ENCODE measurements at places on chromosomes 6 and 20.

DNA sequence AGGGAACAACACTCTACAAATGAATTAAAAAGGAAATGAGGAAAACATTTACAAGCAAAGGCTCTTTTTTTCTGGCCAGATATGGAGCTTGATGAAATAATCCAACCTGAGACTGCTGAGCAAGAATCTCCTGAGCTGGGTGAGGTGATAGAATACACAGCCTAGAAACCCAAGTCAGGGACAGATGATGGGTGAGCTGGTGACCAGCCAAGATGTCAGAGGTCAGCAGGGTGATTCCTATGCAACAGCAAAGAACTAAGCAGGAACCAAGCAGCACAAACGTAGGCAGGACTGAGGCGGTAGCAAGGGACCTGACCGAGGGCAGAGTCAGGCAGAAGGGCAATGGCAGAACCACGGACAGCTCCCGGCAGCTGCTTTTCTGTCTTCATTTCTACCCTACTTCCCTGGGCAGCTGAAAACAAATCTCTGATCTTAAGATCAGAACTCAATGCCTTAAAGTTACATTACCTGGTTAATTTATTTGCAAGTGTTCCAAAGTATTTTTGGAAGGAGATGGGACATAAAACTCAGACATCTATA, 75.1 kb downstream of the CDC40 start:
- DNase-seq = peak; percentile 46

DNA sequence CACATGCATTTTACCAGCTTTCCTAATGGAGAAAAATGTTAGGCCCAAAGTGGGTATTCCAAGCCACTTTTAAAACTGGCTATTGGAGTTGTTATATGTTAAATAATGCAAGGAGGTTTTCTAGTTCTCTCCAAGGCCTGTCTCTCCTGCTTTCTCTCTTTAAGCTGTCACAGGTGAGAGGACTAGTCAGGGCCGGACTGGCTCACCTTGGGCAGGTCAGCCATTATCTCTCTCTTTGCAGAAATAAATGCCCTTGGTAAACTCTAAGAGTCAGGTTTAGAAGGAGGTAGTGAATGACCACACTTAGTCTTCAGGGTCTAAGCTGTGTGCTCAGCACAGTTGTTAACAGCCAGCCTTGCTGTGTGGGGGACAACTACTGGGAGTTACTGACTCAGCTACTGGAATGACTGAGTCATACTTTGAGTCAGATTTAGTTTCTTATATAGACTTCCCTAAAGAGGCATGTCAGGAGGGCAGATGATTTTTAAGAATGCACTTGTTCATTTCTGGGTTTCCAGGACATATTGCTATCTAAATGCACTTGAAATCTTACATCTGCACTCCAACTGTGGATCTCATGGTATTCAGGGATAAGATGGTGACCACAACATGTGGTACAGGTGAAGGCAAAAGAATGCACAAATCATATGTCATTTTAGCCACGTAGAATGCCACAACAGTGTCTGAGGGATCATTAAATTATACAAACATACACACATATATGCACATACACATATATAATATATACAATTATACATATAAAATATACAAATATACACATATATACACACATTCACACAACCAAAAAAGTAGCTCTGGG, 719.4 kb downstream of the EPM2A start:
- peak; percentile 86 for DNase-seq

GRCh38 chr6:155033021-155033791, 38.1 kb downstream of the TIAM2 start:
- DNase-seq = no peak

DNA sequence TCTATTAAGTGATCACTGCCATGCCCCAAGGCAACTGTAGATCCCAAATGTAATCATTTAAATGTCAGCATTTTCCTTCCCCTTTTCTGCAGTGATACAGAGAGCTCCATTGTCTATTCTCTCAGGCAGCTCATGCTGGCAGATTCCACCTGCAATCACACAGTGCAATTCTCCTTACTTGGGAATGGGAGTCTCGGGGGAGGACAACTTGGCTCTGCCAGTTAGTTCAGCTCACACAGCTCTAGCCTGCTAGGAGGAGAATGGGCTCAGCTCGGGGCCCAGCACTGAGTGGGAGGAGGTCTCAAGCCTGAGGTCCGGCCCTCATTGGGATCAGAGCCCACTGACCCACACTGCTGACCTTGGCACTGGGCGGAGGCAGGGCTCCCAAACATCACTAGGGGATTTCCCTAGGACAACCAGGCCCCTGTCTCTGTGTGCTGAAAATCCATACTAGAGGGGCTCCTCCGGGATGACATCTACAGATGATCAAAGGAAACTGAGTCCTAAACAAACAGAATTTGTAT, 109.2 kb upstream of the ASF1A start:
- no peak for DNase-seq

DNA sequence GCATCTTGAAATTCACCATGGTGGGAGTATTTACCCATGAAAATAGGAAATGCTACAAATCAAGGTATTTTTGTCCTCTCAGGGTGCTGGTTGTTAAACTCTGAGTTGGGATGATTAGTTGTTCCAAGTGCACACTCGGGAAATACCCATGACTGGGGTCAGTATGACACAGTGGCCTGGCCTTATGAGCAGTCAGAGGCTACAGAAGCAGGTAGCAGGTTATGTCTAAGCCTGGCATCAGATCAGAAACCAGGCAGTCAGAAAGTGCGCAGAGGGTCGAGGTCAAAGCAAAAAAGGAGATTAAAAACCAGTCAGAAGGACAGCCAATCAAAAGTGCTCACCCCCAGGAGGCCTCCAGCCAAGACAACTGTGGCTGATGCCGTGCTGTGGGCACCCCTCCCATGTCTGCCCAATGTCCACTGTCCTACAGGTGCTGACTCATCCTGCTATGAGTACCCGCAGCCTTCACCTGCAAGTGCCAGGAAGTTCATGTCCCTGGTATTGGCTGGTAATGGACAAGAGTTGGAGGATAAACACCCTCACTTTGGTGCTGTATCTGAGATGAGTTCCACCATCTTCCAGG, 117.4 kb upstream of the SLC24A3 start:
- DNase-seq = no peak

DNA sequence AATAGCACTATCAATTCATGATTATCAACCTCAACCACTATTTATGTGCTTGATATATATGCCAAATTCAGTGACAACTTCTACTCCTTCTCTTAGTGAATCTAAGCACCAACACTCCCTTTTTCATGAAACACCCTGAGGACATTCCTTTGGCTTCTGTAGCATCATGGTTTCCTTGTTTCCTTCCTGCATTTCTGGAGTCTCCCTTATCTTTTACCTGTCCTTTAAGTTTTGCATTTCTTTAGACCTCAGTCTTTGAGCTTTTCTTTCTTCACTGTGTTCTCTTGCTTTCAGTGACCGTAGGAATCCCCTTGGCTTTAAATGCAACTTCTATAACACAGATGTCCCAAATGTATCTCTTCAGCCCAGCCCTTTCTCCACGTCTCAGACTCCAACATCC, 143.8 kb upstream of the MLIP start:
- no peak for DNase-seq

DNA sequence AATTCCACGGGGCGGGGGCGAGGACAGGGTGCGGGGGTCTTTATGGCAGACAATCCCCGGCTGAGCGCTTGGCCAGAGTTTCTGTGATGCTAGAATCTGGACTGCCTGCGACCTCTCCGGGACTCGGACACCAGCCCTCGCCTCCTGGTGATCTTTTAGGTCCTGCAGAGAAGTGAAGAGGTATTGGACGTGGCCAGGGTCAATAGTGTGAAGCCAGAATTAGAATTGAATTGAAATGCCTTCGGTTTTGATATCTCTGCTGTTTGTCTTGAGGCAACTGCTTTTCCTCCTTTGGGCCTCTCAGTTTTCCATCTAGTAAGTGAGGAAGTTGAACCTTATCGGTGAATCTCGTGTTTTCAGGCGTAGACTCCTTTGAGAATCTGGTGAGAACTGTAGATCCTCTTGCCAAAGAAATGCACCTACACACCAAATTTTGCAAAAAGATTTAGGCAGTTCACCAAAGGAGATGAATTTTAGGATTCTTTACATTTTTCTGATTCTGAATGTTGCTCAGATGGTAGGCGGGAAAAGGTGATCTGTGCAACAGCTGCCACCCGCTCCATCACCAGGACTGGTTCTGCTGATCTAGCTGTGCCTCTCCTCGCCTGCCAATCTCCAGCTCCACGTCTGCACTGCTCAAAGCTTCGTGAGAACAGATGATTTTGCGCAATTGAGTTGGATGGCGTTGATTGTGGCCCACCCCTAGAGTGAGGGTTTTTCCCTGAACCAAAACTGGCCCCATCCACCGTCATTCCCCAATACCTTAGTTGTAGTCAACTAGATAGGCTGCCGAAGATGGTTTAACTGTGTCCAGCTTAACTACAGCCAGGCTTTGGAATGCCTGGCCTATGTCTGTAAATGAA, 837 bp upstream of the OSER1 start:
- peak; percentile 26 for DNase-seq

DNA sequence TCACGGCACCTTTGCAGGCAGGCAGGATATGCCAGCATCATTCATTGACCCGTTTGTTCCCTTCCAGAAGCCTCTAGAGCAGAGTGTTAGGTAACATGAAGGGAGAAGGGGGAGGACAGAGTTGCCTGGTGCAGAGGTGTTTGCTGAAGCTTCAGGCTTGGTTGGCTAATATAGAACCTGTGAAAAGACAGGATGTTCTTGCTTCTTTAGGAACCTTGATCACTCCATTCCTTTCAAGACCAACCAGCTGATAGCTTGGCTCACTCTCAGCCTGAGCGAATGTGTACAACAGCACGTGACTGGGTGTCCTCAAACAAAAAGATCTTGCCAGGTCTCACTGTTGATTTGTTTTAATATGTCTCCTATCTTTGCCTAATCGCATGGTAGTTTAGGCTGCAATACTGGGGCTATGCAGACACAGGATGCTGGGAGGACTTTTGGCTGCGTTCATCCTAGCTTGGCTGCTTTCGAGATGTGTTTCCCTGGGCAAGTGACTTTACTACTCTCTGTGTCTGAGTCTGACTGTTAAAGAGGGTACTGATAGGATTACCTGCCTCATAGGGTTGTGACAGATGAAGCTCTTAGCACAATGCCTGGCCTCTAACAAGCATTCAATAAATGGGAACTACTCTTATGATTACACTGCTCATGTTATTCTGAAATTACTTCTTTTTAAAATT, 16.0 kb downstream of the SHLD1 start:
- no peak for DNase-seq

Measured in NB4 (cell line).